Activated CD8-positive, alpha-beta memory T cell treated with anti-CD3 and anti-CD28 coated beads, Interleukin-2, amount 50 U/mL, for 48 hours (primary cell): ENCODE measurements at places on chromosomes 4 and X.

GRCh38 chrX:20686256-20686655, 419.5 kb upstream of the RPS6KA3 start:
- DNase-seq = no peak

DNA sequence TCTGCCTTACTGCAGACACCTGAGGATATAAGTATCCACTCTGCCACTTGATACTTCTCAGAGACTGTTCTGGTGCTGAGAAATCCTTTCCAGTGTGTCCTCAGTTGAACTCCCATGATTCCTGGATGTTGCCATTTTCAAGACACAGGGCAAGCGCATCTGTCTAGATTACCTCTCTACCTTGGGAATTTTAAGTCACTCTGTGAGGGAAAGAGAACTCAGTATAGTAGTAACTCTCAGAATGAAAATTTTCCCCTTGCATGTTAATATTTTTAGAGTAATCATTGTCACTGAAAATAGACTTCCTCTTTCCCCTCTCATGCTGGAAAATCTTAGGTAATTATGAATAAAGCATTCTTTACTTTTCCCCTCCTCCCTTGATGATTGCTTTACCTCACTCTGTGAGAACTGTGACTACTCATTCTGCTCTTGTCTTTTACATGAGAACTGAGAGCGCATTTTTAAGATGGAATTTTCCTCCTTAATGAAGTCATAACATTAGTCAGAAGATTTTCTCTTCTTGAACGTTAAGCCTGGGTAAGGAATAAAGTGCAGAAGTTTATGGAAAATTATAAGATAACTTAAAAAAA, 45.0 kb downstream of the TET2 start:
- DNase-seq = no peak

GRCh38 chr4:167452922-167453430, 218.7 kb upstream of the SPOCK3 start:
- DNase-seq = no peak

GRCh38 chrX:153487590-153488071, 7.1 kb upstream of the BGN start:
- DNase-seq = no peak

DNA sequence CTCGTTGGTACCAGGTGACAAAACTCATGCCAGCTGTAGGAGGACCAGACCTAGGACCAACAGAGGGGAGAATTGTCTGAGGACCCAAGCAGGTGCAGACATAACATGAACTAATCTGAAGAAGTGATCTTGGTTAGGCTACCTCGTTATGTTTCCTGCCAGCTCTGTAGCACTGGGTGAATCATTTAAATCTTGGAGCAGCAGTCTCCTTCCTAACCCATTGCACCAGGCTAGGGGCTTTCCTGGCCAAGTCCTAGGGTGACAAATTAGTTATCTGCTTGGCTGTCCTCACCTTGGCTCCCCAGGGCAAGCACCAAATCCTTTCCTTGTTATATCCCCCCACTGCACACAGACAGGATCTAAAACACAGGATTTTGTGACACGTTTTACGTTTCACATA, 87.8 kb downstream of the WWC2 start:
- DNase-seq = no peak

DNA sequence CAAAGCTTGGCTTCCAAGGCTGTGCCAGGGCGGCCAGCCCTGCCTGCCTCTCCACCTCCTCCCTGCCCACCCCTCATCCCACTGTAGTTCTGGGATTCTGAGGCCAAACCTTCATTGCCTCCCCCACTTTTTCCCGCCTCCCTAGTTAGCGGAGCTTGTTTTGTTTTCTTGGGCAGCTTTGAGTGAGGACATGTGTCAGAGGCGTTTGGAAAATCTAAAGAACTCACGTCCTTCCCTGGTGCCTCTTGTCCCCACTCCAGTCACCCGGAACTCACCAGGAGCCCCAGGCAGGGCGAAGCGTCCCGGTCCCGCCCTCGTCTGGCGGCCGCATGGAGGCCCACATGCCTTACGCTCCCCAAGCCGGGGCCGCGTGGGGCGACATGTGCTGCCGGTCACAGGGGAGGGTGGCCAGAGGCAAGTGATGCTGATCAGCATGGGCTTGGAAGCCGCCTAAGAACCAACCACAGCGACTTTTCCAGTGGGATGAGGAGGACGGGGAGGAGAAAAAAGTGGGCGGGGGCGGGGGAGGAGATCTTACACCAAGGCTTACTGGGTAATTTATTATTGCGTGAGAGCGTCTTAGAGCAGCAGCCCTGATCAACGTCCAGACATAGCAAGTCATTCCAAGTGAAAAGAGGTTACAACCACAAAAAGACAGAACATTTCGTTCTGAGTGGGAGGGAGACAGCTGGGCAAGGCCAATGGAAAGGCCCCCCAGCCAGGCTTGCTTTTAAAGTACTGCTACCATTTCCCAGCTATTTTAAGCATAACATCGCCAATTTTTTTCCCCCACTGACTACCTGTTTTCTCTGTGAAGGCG, 48.5 kb downstream of the PRPS1 start:
- DNase-seq = peak; percentile 75

DNA sequence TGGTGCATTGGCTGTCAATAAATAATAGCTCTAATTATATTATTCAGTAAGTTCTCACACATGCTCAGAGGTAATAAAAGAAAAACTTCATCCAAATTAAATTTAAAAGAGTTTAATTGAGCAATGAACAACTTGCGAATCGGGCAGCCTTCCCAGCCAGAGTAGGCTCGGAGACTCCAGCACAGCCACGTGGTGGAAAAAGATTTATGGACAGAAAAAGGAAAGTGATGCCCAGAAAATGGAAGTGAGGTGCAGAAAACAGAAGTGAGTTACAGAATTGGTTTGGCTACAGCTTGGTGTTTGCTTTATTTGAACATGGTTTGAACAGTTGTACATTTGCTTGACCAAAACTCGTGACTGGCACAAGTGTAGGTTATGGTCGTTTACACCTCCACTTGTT, 13.6 kb upstream of the BOD1L1 start:
- no peak for DNase-seq

DNA sequence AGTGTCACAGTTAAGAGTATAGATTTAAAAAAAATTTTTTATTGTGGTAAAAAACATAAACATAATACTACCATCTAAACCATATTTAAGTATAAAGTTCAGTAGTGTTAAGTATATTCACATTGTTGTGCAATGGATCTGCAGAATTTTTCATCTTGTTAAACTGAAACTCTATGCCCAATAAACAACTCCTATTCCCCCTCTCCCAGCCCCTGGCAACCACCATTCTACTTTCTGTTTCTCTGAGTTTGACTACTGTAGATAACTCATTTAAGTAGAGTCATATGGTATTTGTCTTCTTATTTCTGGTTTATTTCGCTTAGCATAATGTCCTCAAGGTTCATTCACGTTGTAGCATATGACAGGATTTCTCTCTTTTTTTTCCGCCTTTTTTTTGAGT, 112.4 kb downstream of the PTTG2 start:
- DNase-seq = no peak

DNA sequence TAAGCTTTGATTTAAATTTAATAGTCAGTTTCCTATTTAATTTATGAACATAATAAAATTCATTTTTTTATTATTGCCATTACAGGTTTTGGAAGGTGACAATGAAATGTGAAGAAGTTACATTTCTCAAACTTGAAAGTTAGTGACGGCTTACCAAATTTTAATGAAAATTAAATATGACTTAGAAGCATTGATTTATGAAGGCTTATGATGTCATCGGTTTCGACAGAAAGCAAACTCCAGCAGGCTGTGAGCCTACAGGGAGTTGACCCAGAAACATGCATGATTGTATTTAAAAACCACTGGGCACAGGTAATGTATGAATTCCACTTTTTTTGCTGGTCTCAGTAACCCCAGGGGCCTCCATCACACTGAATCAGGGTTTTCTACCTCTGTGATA, 157.1 kb downstream of the FHIP1A start:
- DNase-seq = no peak

- DNase-seq = peak; percentile 7
Measured at GRCh38 chr4:6476893-6477292, 4.5 kb upstream of the PPP2R2C start.
